ENCODE measurements at places on chromosomes 3 and 15.

GRCh38 chr3:187849016-187849654, 103.9 kb upstream of the BCL6 start:
- no peak for DNase-seq

DNA sequence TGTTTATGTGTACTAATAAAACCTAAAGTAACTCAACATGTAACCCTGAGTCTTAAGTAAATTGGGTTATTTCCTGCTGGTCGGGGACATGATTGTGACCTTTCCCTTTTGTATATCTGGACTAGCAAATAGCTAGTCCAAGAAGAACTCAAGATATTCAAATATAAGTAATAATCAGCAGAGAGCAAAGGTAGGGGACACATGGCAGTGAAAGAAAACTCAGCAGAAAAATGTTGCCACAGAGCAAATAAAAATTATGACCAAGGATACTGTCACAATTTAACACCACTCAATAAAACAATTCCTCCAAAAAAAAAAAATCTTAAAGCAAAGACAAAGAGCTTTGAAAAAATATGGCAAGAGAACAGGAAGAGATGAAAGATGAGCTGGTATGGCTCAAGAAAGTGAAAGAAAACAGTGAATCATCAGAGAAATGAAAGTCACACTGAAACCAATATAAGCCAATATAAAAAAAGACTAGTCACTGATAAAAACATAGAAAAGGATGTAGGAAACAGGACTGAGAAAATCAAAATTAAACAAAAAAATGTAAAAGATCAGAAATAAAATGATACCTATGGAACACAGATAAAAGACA, 43.4 kb downstream of the HLTF start:
- DNase-seq, result no peak

GRCh38 chr3:94004301-94004910, 24.0 kb downstream of the STX19 start:
- DNase-seq, result no peak

GRCh38 chr15:52834379-52834778, 44.2 kb upstream of the ONECUT1 start:
- DNase-seq, result no peak

- no peak for DNase-seq
These were observed 10.8 kb upstream of the FYCO1 start for GRCh38 chr3:46006238-46007032.

DNA sequence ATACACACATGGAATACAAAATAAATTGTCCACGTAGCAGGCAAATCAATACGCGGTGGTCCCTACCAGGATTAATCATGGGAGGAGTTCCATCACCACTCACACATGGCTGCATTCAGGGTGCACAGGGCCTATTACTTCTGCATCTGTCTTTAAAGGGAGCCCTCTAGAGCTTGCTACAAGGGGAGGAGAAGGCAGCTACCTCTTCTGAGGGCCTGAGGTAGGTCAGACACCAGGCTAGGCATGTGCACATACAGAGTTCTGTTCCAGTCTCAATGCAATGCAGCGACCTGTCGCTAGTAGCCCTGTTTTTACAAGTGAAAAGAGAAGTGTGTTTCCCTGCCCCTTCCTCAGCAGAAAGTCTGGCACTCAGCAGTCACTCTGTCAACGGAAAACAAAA, 102.7 kb downstream of the ROBO2 start:
- DNase-seq, result no peak

DNA sequence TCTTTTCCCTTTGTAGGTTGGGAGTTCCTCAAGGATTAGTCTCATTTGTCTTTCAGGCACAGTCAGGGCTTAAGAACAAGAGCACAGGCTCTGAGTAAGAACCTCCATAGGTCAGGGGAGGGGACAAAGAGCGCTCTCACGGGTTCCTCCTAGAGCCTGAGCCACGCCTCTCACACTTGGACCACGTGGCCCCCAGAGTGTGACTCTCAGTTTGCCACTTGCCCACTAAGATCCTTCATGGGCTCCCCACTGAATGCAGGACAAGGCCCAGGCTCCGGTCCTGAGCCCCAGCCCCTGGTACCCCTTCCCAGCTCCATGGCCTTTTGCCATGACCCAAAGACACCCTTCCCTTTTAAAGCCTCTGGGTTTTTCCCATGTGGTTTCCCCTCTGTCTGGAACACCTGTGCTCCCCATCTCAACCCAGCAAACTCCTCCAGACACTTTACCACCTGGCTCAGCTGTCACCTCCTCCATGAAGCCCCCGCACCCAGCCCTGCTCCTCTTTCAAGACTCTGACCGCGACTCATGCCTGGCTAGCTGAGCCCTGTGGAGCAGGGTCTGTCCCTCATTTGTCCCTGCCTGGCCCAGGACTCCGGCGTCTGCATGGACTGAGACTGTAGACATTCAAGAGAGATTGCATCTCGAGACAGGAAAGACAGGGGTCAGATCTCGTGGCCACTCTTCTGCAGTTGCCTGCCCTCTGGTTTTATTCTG, 32.7 kb downstream of the IQSEC1 start:
- no peak for DNase-seq

Measured in dorsolateral prefrontal cortex (tissue), 122 donors.